ENCODE measurements at places on chromosomes 7 and 10. TPM values are rescaled to one million over a fixed set of nuclear protein-coding genes. Genes with fewer than 3 reads are reported as not detected.

The SLC16A9 gene
- total RNA-seq: 0.84 TPM

The HOXA9 gene
- 0.81 TPM for total RNA-seq

- H3K4me1 ChIP-seq: no peaks in the 10 kb centered on the region
- H3K4me3 ChIP-seq: no peak within 1 kb of the TSS
- H3K27ac ChIP-seq: no peak within 1 kb of the TSS
- H3K27me3 ChIP-seq: peaks cover 2% of the 10 kb centered on the region
- H3K36me3 ChIP-seq: no peaks in the 10 kb centered on the region
Measured at GRCh38 chr10:14330388-14331061, at the start of gene FRMD4A. TSS of gene FRMD4A (minus strand) at chr10:14330924.

GRCh38 chr10:52031771-52032170 lies 282.3 kb upstream of the DKK1 start:
- H3K36me3 ChIP-seq: no peaks in the 10 kb centered on the region
- no peak for DNase-seq
- no peak overlapping the region for H3K27ac ChIP-seq

GRCh38 chr10:37434091-37434490 lies 308.7 kb downstream of the ANKRD30A start:
- no peaks in the 10 kb centered on the region for H3K36me3 ChIP-seq
- H3K27ac ChIP-seq: no peak overlapping the region

GRCh38 chr10:37015498-37015897 lies 109.9 kb upstream of the ANKRD30A start:
- H3K36me3 ChIP-seq: no peaks in the 10 kb centered on the region
- no peak overlapping the region for H3K27ac ChIP-seq
- no peak overlapping the region for H3K4me3 ChIP-seq
- H3K4me1 ChIP-seq: no peaks in the 10 kb centered on the region

DNA sequence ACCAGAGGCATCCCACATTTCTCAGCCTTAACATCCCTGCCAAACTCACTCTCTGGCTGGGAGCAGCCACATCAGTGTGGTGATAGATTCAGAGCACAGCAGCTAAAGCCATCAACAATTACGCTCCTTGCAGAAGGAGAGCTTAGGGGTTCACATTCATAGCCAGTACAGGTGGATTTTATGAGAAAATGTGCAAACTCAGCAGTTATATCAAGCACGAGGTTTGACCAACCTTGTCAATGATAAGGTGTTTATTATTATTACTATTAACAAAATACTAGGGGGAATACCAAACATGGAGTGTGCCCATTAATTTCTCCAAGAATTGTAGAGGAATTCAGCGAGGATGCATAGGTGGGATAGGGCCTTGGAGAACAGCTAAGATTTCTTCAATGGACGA lies 362.3 kb downstream of the WDR11 start:
- H3K27me3 ChIP-seq: no peaks in the 10 kb centered on the region
- H3K4me1 ChIP-seq: no peaks in the 10 kb centered on the region
- DNase-seq: no peak
- H3K27ac ChIP-seq: no peak overlapping the region
- H3K36me3 ChIP-seq: no peaks in the 10 kb centered on the region

DNA sequence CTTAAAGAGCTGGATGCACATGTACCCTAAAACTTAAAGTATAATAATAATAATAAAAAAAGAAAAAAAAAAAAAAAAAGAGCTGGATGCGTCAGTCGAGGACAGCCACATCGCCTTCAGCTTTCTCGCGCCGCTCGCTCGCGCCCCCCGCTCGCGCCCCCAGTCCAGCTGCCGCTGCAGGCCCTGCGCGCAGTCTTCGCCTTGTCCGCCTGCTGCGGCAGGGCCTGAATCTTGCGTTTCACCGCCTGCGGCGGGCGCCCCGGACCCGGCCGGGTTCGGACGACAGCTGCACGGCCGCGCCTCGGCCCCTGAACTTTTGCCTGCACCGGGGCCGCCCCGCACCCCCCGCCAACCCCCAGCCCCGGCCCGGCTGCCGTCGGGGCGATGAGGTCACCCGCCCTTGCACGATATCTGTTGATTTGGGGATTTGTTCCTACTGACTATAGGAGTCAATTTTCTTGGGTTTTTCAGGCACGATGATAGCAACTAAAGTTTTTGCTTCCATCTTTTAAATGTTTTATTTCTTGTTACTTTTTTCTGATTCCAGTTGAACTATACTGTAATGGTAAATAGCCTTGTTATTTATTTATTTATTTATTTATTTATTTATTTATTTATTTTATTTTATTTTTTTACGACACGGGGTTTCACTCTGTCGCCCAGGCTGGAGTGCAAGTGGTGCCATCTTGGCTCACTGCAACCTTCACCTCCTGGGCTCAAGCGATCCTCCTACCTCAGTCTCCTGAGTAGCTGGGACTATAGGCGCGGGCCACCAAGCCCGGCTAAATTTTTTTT lies 33.5 kb upstream of the CPN1 start:
- peaks cover 28% of the 10 kb centered on the region for H3K27me3 ChIP-seq
- H3K36me3 ChIP-seq: no peaks in the 10 kb centered on the region
- H3K4me3 ChIP-seq: peak overlapping the region; percentile 29
- no peaks in the 10 kb centered on the region for H3K4me1 ChIP-seq
- H3K27ac ChIP-seq: no peak overlapping the region

GRCh38 chr10:30750971-30751677 lies 121.6 kb upstream of the LYZL2 start:
- H3K27me3 ChIP-seq: no peaks in the 10 kb centered on the region
- no peak for DNase-seq
- no peaks in the 10 kb centered on the region for H3K36me3 ChIP-seq
- H3K4me1 ChIP-seq: no peaks in the 10 kb centered on the region

DNA sequence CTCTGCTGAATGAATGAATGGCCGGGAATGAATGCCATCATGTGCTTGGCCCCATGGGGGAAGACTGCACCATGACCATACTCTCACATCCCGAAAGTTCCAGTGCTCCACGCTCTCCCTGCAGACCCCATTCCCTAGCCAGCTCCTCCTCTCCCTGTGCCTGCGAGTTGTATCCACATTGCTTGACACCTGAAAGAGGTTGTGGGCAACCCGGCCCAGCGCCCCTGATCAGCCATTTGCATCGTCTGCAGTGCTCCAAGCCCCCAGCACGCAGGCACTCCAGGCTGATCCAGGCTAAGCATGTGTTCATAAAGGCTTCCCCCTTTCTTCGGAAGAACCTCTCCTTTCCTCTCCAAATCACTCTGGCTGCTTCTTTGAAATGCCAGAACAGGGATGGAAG lies 354.4 kb upstream of the MKI67 start:
- no peaks in the 10 kb centered on the region for H3K27me3 ChIP-seq
- no peak overlapping the region for H3K4me3 ChIP-seq
- H3K27ac ChIP-seq: no peak overlapping the region
- H3K4me1 ChIP-seq: no peaks in the 10 kb centered on the region
- no peak for DNase-seq

Measured in psoas muscle (tissue), 8 donors.